ENCODE measurements at places on chromosomes 5 and 9.

DNA sequence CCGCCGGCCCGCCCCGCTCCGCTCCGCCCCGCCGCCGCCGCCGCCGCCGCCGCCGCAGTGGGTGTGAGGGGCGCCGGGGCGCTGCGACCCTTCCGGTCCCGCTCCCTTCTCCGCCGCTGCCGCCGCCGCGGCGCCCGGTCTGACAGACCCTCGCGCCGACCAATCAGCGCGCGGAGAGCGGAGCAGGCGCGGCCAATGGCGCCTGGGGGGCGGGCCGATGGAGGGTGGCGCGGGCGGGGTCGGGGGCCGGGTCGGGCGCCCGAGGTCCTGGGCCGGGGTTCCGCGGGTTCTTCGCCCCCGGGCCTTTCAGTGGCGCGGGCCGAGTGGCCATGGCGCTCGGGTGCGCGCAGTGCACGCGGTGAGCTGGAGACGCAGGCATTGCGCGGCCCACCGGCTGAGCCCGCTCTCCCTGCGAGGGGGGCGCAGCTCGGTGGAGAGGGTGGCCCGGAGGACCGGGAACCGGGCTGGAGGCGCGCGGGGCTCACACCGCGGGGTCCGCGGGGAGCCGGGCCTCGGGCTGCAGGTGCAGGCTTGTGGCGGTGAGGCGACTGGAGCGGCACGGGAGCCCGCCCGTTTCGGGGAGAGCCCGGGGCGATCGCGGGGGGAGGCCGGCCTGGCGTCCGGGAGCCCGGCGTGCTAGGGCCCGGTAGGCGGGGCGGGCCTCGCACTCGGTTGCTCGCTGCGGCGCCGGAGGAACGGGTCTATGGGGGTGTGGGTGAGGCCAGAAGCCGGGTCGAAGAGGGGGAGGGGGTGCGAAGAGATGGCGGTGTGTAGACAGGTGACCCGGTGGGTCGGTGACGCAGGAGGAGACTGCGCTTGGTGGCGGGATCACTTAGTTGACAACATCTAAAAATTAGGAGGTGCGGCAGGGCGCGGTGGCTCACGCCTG is at the start of gene MAPK9:
TSS of gene MAPK9 (minus strand) at position 141 of the 889 bp plus-strand sequence. CDS start 11,522 bp downstream, outside the sequence.
- DNase-seq = peak; percentile 91

DNA sequence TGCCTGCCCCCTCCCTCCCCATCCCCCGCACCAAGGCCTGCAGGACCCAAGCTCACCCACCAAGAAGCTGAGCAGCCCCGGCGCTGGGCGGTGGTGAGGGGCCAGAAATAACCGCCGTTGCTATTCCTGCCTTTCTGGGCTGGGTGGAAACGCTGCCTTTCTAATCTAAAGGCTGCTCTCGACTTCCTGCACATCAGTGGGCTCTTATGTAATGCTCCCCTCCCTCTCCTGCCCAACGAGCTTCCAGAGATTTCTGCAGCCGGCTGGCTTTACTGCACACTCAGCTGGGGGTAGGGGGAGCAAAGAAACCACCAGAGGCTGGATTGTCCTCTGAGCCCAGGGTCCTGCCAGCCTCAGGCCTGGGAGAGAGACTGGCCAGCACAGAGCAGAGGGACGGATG is 6.9 kb upstream of the EGR1 start:
- no peak for DNase-seq

DNA sequence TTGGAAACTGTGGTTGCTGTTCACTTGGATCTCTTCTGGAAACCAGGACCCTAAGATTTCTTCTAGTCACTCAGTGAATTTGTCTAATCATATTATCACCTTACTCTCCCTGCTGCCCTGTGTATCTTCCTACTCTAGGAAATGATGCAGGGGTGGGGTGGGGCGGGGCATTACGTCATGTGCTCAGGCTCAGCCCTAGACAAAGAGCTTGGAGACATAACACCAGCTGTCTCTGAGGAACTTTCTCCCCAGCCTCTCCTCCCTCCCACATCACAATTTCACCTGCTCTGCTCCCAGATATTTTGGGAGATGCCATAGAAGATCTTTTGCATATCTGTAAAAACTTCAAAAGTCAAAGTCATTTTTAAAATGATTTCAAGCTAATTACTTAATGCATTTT is 470.4 kb downstream of the ZSWIM6 start:
- no peak for DNase-seq

GRCh38 chr5:111742177-111742994 is 14.6 kb downstream of the NREP start:
- DNase-seq = peak; percentile 15

- DNase-seq = no peak
Measured at GRCh38 chr9:135920973-135921585, 13.7 kb upstream of the CAMSAP1 start.

GRCh38 chr9:93116072-93116961 is 17.7 kb downstream of the NINJ1 start:
- DNase-seq = no peak

GRCh38 chr5:140840978-140841962 is at the start of gene PCDHA8:
PCDHA8 (plus strand) TSS chr5:140841187; CDS start chr5:140841322, 135 bp downstream.
- DNase-seq = no peak

Data from nephron progenitor cell (in vitro differentiated cells).